CD8-positive, alpha-beta memory T cell (primary cell): ENCODE measurements at places on chromosomes 7 and 10.

DNA sequence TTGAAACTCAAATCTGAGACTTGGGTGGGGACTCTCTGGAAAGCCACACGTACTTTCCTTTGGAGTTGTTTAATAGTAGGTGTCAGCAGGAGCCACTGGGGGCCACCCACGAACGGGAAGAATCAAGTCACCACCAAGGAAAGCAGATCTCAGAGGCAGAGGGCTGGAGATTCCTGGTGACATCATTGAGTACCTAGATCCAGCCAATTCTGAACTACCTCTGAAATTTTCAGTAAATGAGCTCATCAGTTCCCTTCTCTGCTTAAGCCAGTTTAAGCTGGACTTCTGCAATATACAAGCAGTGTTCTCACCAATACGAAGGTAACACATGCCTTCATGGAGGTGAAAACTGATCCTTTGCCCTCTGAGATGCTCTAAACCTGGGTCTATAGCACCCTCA lies 99.3 kb upstream of the SORCS3 start:
- no peak for DNase-seq

GRCh38 chr7:94276795-94277194 lies 117.9 kb upstream of the COL1A2 start:
- no peak for DNase-seq

- DNase-seq, result no peak
Observed at GRCh38 chr10:55491712-55492111, 690.7 kb upstream of the PCDH15 start.

DNA sequence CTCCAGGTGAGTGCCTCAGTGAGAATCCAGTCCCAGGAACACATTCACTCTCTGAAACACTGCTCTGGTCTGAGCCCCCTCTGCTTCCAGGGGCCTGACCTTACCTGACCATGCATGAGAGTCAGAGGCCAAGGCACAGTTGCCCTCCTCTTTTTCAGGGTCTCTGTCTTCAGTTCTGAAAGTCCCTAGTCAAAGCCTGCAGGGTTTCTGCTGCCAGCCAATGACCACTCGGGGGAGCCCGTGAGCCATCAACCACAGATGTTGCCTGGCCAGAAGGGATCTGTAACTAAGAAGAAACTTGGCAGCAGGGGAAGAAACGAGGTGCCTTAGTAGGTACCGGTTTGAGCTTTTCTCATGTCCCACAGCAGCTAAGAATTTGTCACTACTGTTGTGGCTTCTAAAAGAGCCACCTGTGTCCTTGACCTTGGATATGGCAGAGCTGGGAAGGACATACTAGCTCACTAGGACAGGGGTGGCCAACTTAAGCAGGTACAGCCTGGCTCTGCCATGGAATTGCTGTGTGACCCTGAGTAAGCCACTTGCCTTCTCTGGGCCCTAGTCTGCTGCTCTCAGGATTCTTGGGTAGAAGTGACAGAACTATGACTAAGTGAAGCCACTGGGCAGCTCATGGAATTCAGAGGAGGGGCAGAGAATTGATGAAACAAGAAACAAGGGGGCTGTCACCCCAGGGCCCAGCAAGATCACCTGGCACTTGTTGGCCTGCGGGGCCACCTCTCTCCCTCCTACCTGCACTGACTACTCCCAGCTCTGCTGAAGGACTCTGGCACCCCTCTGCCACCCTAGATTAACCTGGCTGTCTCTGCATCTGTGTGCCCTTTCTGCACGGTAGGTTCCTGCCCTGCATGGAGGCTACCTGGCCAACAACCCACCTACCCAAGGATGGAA lies 83.8 kb upstream of the GPR26 start:
- peak; percentile 25 for DNase-seq

DNA sequence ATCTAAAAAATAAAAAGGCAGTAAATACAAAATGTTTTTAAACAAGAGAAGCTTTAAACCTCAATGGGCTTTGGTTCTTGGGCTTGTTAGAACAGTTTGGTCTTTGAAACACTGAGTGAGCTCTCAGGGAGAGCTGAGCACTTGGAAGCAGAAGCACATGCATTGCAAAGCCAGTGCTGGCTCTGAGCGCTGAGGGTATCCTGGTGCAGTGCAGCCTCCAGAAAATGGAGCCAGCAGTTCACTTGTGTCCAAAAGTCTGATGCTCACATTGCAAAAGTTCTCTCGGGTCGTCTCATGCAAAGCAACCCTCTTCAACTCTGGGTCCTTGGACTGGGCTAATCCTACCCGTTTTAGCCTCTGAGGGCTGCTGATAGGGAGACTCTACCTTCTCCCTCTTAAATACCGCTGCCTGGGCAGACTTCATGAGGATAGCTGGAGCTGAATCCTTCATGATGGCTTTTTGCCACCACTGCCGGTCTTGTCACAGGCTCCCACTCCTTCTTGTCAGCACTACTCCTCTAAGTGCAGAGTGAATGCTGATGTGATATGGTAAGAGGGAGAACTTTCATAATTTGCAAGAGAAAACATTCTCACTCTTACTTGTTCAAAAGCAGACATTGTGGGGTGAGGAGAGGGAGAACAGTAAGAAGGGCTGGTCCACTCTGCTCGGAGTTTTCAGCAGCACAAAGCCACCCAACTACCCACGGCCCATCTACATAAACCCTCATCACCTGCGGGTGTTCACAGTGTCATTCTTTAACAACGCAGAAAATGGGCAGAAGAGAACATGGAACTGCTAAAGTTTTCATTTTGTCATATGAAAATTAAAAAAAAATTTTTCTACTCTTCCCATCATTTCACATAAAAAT lies 42.2 kb upstream of the BMPER start:
- DNase-seq, result no peak

- DNase-seq, result no peak
Observed at GRCh38 chr10:27481486-27481885, 22.6 kb upstream of the RAB18 start.

- no peak for DNase-seq
Observed at GRCh38 chr7:138838166-138838565, 40.2 kb upstream of the ATP6V0A4 start.

GRCh38 chr7:44889086-44889781 lies 3.9 kb upstream of the PURB start:
- no peak for DNase-seq
